ENCODE measurements at places on chromosomes 3 and 15.

- DNase-seq, result no peak
These were observed 8.0 kb upstream of the KBTBD8 start for GRCh38 chr3:66989860-66990696.

DNA sequence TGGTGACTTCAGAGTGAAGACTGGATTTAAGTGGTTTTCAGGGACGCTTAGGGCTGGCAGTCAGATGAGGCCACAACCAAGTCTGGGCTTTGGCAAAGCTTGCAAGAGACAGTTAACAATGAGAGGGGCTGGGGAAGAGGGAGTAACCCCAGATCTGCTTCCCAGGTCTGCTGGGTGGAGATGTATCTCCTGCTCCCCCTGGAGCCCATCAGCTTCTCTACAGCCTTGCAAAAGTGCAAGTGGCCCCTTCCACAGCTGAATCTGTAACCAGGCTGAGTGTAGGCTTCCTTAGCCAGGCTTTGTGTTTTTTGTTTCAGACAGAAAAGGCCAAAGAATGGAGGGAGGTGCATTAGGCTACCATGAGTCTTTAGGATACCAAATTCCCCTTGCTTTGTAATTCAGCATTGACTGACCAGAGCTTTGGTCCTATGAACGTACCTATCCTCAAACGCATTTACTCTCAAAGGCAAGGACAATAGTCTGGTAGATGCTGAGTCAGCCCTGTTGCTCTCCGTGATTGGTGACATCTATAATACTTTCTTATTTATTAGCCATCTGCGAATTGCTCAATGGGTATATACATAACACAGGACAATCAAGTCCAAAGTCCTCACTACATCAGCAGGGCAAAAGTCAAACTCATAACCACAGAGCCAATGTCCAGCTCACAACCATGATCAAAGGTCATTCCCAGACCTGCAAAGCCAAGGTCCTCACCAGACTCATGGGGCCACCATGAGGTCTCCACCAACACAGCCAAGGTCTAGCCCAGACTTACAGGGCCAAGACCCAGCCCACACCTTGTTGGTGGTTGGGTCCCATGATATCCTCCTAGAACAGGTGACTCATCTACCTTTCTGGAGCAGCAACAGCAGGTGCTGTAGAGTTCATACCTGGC is 17.1 kb downstream of the CCDC13 start:
- no peak for DNase-seq

DNA sequence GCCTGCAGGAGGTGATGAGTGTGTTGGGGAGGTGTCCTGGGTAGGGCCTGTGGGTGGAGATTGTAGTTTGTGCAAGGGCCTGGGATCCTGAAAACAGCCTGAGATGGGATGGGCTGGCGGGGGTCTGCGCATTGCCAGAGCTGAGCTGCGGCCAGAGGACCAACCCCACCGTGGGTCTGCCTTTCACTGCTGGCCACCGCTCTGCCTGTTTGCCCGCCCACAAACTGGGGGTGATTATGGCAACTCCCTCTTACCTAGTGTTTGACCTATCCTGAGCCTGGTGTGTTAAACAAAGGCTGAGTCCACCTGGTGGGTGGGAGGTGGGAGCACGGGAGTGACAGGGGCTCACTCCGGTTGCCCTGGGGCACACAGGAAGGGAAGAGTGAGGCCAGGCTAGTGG is 9.8 kb downstream of the ABTB1 start:
- no peak for DNase-seq

DNA sequence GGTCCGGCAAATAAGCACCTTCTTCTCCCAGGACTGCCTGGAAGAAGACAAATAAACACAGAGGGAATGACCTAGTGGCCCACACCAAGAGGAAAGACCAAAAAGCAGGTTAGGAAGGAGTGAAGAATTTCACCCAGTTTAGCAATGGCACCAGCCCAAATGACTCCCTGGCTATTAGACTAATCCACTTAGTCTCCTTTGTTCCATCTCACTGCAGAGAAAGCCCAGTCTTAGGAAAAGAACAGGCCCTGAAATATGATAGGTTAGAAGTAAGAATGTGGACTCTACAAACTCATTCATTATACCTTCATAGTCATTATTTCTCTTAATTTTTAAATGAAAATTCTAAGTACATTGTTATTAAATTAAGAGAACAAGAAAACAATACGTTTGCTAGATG is 23.2 kb downstream of the SERPINI2 start:
- DNase-seq, result no peak

- no peak for DNase-seq
These were observed 8.1 kb downstream of the RAD18 start for GRCh38 chr3:8954938-8955763.

DNA sequence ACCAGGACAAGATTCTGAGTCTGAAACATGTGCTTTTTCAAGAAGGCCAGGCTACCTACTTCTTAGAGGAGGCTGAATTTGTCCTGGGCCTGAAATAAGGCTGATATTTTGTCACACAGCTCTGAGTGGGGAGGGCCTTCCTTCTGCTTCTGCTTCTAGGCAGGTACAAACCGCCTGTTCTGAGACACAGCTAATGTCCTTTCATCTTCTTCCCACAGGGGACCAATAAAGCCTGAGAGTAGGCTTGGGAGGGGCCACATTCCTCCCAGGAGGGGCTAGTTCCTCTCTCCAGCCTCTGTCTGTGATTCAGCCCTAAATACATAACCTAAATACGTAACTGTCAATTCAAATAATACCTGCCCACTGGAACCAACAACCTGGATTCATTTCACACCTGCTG is 34.8 kb downstream of the CRYGS start:
- DNase-seq, result no peak

GRCh38 chr3:129583289-129583688 is 23.2 kb downstream of the PLXND1 start:
- no peak for DNase-seq

- DNase-seq, result no peak
These were observed 14.6 kb upstream of the ELP6 start for GRCh38 chr3:47527952-47528725.

DNA sequence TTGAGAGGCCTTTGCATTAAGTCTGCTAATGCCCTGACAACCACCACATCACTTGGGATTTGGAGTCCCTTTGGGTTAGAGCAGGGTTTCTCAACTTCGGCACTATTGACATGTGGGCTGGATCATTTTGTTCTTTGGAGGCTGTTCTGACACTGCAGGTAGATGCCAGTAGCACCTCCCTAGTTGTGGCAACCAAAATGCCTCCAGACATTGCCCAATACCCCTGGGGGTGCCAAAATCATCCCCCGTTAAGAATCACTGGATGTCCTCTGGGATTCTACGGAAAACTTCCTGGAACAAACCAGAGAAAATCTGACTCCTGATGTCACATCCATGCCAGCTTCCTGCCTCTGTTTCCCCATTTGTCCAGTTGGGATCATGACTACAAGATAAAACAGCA is 37.2 kb upstream of the BLM start:
- DNase-seq, result no peak

DNA sequence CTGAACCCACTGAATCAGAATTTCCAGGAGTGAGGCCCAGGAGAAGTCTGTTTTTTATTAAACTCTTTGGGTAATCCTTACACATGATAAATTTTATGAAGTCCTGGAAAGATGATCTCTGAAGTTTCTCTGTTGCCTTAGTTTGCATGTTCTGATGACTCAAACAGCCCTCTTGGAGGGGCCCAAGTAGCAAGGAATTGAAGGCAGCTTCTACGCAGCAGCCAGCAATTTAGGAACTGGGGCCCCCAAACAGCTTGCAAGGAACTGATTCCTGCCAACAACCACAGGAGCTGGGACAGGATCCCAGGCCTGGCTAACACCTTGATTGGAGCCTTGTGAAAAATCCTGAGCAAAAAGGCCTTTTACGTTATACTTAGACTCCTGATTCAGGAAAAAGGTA is 5.4 kb upstream of the ACP3 start:
- DNase-seq, result no peak

- no peak for DNase-seq
These were observed 39.8 kb downstream of the CD200R1L start for GRCh38 chr3:112806903-112807302.

DNA sequence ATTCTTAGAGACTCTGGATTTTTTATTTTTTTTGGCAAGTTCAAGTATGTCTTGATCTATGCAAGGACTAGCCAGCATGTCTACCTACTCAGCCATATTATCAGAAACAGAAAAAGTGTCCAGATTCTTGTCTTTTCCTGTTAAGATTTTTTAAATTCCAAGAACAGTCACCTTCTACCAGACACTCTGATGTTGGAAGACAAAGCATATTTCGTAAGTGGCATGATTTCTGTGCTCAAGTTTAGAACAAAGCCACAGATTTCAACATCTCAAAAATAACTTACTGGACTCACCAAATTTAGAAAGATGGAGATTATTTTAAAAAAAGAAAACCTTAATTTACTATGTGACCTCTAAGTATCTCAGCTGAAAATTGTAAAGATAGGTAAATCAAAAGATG is 61.9 kb downstream of the GOLGA6L7 start:
- no peak for DNase-seq

DNA sequence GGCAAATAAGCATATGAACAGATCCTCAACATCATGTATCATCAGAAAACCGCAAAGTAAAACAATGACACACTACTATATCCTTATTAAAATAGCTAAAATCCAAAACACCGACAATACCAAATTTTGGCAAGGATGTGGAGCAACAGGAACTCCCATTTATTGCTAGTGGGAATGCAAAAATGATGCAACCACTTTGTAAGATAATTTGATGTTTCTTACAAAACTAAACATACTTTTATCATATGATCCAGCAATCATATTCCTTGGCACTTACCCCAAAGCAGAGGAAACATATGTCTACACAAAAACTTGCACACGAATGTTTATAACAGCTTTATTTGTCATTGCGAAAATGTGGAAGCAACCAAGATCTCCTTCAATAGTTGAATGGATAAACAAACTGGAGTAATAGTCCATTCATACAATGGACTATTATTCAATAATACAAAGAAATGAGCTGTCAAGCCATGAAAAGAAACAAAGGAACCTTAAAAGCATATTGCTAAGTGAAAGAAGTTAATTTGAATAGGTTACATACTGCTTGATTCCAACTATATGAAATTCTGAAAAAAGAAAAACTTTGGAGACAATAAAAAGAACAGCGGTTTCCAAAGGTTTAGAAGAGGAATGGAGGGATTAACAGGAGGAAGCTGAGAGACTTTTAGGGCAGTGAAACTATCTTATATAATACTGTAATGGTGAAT is 172.0 kb downstream of the VPS13C start:
- no peak for DNase-seq

DNA sequence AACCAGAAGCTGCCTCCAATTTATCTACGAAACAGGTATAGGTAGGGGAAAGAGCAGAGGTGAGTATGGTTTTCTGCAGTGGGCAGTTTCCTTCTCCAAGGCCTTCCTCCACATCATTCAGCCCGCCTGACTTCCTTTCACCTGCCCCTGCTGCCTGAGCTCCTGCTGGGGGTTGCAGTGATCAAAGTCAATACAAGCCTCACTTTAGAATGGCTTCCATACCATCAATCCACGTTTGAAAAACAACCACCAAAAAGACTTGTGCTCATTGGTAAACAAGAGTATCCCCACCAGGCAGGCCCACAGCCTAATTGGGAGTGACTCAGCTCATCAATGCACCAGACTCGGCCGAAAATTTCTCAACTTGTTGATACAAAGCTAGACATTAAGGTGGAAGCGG is 159.9 kb downstream of the MAGI1 start:
- DNase-seq, result no peak

- no peak for DNase-seq
These were observed 9.7 kb downstream of the LIPC start for GRCh38 chr15:58441376-58442070.
